Parietal lobe (tissue), 2 donors: ENCODE measurements at places on chromosomes 4 and X. TPM values are rescaled to one million over a fixed set of nuclear protein-coding genes. Genes with fewer than 3 reads are reported as not detected.

Gene IL1RAPL2
- 12.8 TPM for total RNA-seq

Gene FAAH2
- total RNA-seq: 9.4 TPM

Gene REPS2
- 24.4 TPM for total RNA-seq

Gene RFC1
- 44.4 TPM for total RNA-seq

Gene CXCR3
- not detected for total RNA-seq

Gene USP46
- total RNA-seq: 76.7 TPM

Gene MMRN1
- total RNA-seq: 3.8 TPM

Gene USP26
- total RNA-seq: under 0.01 TPM

Gene NSG1
- 220 TPM for total RNA-seq

Gene HEPH
- 4.7 TPM for total RNA-seq

Gene CENPVL1
- 2.5 TPM for total RNA-seq

Gene STAG2
- 136 TPM for total RNA-seq

Gene GNRHR
- total RNA-seq: not detected

Gene TLR10
- 0.63 TPM for total RNA-seq

Gene CT47B1
- not detected for total RNA-seq

Gene RXFP1
- total RNA-seq: 1.6 TPM

Gene P2RY4
- 0.63 TPM for total RNA-seq

Gene ARHGAP36
- 0.31 TPM for total RNA-seq

Gene CYP4V2
- 15.0 TPM for total RNA-seq

Gene MAGEA2B
- not detected for total RNA-seq

Gene ASB11
- total RNA-seq: not detected

Gene IL13RA2
- 5.9 TPM for total RNA-seq

Gene TMSB15B
- 49.1 TPM for total RNA-seq

Gene ARAP2
- 101 TPM for total RNA-seq

Gene ANXA10
- total RNA-seq: not detected

Gene GBA3
- not detected for total RNA-seq

Gene ADH1A
- total RNA-seq: not detected

Gene CFAP299
- total RNA-seq: 1.9 TPM

Gene SPON2
- total RNA-seq: 4.7 TPM

Gene LDOC1
- total RNA-seq: 11.9 TPM

Gene TRPC5OS
- not detected for total RNA-seq

Gene XK
- total RNA-seq: 2.2 TPM

Gene PPAT
- 20.0 TPM for total RNA-seq

Gene LRP2BP
- 13.5 TPM for total RNA-seq

Gene REELD1
- total RNA-seq: not detected

Gene BGN
- 4.7 TPM for total RNA-seq

Gene PRR32
- not detected for total RNA-seq

Gene CETN2
- total RNA-seq: 43.5 TPM

Gene KLKB1
- total RNA-seq: not detected

Gene PDE5A
- total RNA-seq: 11.9 TPM

Gene DCK
- total RNA-seq: 68.5 TPM

Gene P2RY8
- total RNA-seq: not detected

Gene CTAG1A
- not detected for total RNA-seq

Gene COQ2
- total RNA-seq: 14.4 TPM

Gene TLR3
- total RNA-seq: 0.63 TPM

Gene JAKMIP1
- total RNA-seq: 29.4 TPM

Gene SMR3B
- total RNA-seq: not detected

Gene HPGD
- 2.8 TPM for total RNA-seq

Gene ARHGAP6
- 1.3 TPM for total RNA-seq

Gene SMIM43
- total RNA-seq: 0.94 TPM
